Activated naive CD4-positive, alpha-beta T cell treated with Interleukin-2 at 50 U/mL for 16 hours (primary cell): ENCODE measurements at places on chromosomes 13 and 19.
A peak's percentile ranks its signal among the peaks of the same experiment; 100 is the strongest.

DNA sequence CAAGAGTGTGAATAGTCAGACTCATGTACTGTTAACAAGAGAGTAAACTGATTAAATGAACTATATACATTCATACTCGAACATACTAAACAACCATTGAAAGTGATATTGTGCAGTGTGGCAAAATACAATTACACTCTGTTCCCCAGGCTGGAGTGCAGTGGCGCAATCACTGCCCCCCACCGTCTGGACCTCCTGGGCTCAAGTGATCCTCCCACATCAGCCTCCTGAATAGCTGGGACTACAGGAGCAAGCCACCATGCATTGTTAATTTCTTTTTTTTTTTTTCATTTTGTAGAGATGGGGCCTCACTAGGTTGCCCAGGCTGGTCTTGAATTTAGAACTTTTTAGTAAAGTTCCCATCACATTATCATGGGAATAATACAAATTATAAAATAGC is 77.3 kb upstream of the LSM14A start:
- no peak for DNase-seq

DNA sequence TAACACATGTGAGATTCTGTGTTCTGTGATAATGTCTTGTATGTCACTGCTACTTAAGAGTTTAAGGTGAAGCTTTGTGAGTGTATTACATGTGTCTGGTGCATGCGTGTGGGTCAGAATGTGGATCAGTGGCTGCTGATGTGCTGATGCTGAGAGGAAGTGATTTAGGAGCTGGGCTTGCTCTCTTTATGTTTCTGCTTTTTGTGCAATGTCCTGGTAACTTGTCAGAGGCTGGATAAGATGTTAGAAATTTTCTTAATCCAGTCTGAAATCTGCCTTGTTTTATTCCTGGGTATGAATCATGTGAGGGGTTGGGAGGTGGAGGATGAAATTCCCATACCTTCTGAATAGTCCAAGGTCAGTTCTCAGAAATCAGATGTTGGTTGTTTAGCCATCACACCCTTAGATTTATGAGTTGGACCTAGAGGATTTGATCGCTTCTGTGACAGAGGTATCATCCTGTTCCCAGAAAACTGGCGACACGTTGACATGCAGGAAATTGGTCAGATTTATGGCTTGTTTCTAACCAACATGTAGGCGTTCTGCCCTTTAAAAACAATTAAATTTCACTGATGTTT is 24.5 kb upstream of the CXCL17 start:
- DNase-seq: no peak

DNA sequence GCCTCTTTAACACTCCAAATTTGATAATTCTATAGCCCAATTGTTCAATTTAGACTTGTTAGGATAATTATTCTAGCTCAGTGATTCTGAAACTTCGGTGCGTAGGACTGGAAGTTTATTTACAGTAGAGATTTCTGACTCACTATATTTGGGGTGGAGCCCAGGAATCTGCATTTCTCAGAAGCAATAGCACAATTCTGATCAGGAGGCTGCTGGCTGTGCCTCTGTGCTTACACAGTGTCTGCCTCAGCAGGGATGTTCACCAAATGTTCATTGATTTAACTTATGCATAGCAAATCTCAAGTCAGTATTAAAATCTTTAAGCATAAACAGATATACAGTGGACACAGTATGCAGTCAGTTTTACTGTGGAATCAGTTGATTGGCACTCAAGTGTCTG is 45.8 kb downstream of the ATP8A2 start:
- no peak for DNase-seq

GRCh38 chr19:13330285-13330684 is 176.0 kb downstream of the CACNA1A start:
- no peak for DNase-seq

GRCh38 chr19:46211201-46211881 is 18.2 kb upstream of the IGFL1 start:
- no peak for DNase-seq

DNA sequence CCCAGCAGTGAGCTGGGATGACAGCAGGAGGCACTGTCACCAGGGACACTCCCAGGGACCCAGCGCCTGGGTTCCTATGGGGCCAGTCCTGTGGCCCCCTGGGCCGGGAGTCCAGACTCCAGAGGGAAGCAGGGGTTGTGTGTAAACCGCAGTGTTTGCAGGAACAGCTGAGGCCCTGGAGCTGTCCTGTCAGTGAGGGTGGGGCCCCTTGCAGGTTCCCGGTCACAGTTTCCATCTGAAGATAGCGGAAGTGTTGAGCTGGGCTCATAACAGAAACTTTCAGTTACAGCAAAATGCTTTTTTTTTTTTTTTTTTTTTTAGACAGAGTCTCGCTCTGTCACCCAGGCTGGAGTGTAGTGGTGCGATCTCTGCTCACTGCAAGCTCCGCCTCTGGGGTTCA is 17.7 kb upstream of the CSNK1G2 start:
- DNase-seq: peak; percentile 59

DNA sequence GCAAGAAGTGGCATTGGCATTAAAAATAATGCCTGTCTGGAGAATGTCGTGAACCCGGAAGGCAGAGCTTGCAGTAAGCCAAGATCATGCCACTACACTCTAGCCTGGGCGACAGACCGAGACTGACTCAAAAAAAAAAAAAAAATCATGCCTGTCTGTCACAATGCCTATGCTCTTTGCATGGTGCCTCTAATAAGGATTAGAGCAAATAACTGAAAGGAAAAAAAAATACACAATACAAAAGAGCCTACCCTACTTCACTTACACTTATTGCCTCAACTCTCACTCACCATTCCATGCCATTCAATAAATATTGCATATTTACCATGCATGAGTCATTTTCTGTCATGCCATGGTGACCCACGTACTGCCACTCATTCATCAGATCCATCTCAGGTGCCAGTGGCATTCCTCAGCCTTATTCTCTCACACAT is 49.1 kb downstream of the TBC1D4 start:
- no peak for DNase-seq

- no peak for DNase-seq
Observed at GRCh38 chr13:40732658-40733057, 38.3 kb downstream of the MRPS31 start.

- DNase-seq: no peak
Observed at GRCh38 chr19:3963458-3964255, 7.2 kb downstream of the DAPK3 start.

DNA sequence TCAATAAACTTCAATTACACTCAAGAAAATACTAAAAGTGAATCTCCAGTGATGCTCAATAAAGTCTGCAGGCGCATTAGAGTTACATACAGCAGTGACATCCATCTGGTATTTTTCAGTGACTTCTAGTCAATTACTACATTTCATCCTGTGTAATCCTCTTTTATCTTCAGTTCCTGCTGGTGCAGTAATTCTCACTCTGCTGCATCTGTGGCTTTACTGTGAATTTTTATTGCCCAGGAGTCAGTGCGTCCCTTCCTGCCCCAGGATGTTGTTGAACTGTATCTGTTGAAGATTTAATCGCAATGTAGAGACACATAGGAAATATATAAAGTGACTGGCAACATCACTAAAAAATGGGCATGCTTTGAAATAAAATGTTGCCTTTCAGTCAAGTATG is 196.3 kb upstream of the TMTC4 start:
- no peak for DNase-seq

DNA sequence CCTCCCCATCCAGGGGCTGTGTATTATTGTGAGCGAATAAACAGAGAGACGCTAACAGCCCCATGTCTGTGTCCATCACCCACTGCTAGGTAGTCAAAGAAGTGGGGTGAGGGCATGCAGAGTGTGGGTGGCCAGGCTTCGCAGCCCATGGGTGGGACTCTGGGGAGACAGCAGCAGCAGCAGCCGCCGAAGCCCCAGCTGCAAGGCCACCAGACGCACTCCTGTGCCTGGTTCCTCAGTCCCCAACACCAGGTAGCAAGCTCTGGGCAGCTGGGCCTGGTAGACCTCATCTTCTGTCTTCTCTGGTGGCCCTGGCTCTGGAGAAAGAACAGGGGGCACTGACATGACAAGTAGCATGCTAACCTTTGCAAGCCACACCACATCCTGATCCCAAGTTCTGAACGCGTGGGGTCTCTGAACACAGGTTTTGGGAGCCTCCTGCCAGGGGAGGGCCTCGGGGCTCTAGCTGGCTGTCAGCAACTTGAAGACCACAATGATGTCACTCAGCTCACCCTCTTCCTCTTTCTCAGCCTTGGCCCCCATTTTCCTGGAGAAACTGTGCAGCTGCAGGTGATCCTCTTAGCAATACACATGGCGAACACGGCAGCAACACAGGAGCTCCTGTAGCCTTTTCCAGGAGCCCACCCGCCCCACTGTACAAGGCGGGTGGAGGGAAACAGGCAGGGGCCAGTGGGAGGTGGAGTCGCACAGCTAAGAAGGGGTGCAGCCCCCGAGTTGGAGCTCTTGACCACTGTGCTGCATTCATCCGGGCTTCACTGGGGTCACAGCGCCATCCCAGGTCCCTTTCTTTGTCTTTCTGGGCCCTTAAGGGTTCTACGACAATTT is 5.8 kb downstream of the FUZ start:
- no peak for DNase-seq

- peak; percentile 63 for DNase-seq
Observed at GRCh38 chr19:45798995-45799517, 6.4 kb upstream of the DMWD start.

- DNase-seq: no peak
Observed at GRCh38 chr13:40064154-40065097, 409.0 kb downstream of the COG6 start.

DNA sequence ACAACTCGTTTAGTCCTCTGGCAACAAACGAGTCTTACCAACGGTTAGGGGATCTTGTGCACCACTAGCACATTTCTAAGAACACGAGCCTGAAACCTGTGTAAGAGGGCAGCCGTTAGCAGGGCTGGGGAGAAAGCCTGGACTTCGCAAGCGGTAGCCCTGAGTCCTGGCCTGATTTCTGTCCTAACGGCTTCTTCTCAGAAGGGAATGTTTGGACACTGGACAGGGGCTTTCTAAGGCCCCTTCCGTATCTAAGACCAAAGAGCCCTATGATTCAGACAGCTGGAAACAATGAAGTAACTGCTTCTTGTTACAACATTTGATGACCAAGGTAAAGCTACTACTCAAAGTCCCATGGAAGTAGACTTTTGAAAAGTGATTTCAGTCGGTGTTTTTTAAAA is 2.2 kb downstream of the ANKRD10 start:
- no peak for DNase-seq

DNA sequence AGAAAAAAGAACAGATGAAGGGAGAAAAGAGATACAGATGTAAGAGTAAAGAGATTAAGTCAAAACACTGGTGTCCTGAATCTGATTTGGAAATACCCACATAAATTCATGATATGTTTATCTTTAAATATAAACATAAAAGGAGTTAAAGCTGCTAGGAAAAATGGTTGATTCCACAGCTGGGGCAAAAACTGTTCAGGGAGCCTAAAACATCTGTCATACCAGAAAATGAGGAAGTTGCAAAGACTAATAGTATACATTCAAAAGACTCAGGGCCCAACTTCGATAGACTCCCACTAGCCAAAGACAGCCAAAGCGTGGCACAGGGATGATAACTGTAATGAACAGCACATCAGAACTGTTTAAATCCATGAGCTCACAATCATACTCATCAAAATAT is 62.0 kb downstream of the ABCC4 start:
- no peak for DNase-seq

DNA sequence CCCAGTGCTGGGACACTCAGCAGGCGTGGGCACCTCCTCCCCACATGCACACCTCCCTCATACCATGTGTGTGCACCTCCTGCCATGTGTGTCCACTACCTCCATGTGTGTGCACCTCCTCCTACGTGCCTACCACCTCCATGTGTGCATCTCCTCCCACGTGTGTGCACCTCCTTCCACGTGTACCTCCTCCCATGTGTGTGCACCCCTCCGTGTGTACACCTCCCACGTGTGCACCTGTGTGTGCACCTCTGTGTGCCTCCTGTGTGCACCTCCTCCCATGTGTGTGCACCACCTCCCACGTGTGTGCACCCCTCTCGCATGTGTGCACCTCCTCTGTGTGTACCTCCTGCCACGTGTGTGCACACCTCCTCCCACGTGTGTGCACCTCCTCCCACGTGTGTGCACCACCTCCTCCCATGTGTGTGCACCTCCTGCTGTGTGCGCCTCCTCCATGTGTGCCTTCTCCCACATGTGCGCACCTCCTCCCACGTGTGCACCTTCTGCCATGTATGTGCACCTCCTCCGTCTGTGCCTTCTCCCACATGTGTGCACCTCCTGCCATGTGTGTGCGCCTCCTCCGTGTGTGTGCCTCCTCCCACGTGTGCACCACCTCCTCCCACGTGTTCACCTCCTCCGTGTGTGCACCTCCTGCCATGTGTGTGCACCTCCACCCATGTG is 6.1 kb upstream of the C13orf46 start:
- DNase-seq: no peak

DNA sequence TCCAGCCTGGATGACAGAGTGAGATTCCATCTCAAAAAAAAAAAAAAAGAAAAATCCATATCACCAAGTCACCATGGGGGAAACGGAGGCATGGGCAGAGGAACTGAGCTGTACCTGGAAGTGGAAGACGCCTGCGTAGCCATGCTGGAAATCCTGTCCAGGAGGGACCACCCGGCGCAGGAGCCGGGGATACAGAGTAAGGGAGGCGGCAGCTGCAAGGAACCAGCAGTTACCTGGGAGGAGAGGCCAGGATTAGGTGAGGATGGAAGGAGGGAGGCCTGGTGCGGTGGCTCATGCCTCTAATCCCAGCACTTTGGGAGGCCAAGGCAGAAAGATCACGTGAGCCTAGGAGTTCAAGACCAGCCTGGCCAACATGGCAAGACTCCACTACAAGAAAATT is 2.0 kb downstream of the CAPN12 start:
- DNase-seq: no peak

DNA sequence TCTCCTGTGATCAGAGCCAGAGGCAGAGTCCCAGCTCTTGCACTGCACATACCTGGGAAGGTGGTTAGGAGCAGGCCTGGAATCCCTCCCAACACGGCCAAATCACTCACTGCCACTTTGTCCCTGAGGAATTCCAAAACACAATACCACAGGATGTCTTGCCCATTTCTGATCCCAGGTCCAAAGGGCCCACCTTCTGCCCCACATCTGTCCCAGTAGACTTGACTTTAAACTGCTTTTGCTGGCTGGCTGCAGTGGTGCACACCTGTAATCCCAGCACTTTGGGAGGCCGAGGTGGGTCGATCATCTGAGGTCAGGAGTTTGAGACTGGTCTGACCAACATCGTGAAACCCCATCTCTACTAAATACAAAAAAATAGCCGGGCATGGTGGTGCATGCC is 18.9 kb downstream of the ZNF536 start:
- DNase-seq: no peak

GRCh38 chr19:50833117-50833801 is at the start of gene KLK15:
Gene KLK15 (minus strand): TSS chr19:50833574. CDS start chr19:50831492, 2,082 bp downstream.
- DNase-seq: no peak

- no peak for DNase-seq
Observed at GRCh38 chr13:105184201-105184600, 1351.3 kb downstream of the EFNB2 start.

GRCh38 chr19:44587963-44588770 is 25.2 kb upstream of the IGSF23 start:
- no peak for DNase-seq

GRCh38 chr13:36850790-36851438 is 31.9 kb downstream of the RFXAP start:
- no peak for DNase-seq
